ENCODE measurements at places on chromosomes 12 and 14.

GRCh38 chr12:95118138-95118787, 44.8 kb upstream of the NR2C1 start:
- no peak for DNase-seq

DNA sequence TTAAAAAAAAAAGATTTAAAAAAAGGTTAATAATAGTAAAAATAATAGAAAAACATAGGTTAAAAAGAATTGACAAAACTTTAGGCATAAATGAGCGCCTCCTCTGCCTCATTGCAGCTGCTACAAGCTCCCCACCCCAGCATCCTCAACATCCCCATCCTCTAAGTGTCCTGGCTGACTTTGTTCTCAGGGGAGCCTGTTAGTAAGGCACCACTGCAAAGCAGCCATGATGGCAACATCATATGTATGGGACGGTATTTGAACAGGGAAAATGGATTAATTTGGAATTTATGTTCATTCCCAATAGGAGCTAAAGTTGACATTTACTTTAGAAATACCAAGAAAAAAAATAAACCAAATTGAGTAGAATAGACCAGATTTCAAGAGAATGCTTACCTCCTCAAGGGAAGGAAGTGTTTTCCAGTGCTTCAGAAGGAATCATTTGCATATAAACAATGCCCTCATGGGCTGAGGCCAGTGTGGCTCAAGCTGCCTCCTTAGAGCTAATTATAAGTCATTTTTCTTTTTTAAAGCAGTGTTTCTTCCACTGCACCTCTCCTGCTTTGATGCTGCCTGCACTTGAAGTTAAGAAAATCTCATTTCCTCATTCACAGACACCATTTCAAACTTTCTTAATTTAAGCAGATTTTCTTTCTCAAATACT, 59.6 kb downstream of the DACT1 start:
- no peak for DNase-seq

- DNase-seq: no peak
Measured at GRCh38 chr12:50529345-50529744, 24.6 kb downstream of the DIP2B start.

- DNase-seq: no peak
Measured at GRCh38 chr14:34169561-34169960, 218.7 kb upstream of the EGLN3 start.

- DNase-seq: no peak
Measured at GRCh38 chr14:105447651-105448640, 26.7 kb upstream of the CRIP2 start.

- DNase-seq: no peak
Measured at GRCh38 chr12:51749206-51749985, 99.1 kb downstream of the FIGNL2 start.

- no peak for DNase-seq
Measured at GRCh38 chr12:28424965-28425364, 234.7 kb downstream of the CCDC91 start.

DNA sequence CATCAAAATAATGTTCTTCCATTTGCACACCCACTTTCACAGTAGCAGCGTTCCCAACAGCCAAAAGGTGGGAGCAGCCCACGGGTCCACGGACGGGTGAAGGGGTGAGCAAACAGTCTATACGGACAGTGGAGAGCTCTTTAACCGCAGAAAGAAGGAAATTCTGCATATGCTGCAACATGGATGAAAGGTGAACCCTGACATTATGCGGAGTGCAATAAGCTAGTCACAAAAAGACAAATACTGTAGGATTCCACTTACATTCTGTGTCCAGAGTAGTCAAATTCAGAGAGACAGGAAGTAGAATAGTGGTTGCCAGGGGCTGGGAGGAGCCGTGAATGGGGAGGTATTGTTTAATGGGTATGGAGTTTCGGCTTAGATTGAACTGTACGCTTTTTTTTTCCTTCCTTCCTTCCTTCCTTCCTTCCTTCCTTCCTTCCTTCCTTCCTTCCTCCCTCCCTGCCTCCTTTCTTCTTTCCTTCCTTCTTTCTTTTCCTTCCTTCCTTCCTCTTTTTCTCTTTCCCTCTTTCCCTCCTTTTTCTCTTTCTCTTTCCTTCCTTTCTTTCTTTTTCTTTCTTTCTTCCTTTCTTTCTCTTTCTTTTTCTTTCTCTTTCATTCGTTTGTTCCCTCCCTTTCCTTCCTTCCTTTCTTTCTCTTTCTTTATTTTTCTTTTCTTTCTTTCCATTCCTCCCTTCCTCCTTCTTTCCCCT, 15.8 kb upstream of the ANKRD9 start:
- DNase-seq: no peak

DNA sequence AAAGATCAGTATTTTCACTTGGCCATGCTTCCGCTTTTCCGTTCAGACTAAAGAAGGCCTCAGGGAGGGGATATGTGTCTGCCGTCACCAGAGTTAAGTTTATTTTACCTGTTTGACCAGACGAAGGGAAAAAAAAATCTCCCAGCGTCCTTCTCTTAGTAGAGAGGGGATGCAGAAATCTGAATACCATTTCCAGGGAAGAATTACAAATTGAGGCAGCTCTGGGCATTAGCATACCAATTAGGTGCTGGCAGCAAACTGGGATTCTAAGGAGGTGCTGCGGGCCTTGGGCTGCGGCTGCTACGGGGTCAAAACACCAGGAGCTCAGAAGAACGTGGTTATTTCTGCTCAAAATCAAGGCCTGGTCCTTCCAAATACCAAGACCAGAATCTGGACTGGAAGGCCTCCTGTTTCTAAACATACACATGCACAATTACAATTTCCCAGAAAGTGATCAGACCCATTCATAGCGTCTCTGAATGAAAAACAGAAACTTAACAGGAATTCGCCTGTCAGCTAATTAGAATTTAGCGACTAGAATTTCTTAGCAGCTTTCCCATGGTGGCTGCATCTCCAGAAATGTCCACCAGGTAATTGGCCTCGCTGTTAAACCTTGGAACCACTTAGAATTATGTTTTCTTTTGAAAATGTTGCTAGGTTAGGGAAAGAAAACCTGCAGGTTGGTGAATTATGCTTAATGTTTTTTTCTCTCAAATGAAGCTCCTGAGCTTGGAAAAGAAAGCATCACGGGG, 617.0 kb downstream of the VRK1 start:
- no peak for DNase-seq

GRCh38 chr14:73610687-73611086, 1.6 kb upstream of the ACOT6 start:
- DNase-seq: no peak

GRCh38 chr12:95547522-95548055, 3.7 kb downstream of the USP44 start:
- DNase-seq: no peak

DNA sequence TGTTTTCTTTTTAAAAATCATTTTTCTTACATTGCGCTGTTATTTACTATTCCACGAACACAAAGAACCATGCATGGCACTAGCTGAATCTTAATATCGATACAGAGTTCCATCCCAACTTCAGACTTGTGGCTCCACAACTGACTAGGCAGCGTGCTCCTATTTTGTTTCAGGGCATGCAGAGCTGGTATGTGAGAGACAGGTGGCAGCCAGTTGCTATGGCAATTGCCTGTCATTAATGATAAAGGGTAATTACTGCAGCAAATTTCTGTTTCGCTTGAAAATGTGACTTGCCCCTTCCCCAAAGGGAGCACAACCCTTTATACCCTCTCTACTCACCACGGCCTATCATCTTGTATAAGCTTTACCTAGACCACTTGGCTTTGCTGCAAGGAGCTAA, 113.1 kb upstream of the G2E3 start:
- DNase-seq: no peak

DNA sequence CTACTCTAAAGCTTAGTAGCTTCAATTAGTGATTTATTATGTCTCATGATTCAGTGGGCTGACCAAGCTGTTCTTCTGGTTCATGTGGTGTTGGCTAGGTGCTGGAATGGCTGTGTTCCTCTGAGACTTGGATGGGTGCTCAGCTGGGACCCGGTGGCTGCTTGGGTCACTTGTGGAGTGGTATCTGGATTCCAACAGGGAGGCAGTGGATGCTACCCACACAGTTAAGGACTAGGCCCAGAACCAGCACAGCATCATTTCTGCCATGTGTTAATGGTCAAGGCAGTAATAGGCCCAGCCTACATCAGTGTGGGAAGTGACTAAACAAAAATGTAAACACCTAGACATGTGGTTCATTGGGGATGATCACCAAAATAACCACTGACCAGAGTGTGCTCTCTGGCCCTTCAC, 72.2 kb downstream of the FGD4 start:
- no peak for DNase-seq

DNA sequence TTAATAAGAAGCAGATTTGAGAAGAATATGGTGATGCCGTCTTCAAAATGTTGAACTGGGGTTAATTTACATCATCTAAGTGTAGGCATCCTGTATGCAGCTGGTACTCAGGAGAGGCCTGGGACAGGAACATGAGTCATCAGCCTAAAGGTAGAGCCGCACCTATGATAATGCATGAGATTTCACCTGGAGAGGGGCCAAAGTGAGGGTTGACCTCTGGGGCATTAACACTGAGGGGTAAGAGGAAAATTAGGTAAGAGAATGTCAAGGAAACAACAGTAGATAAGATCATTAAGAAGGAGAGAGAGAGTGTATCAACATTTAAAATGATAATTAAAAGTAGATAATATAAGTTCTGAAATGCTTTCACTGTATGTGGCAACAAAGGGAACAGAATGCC, 20.2 kb upstream of the SSTR1 start:
- no peak for DNase-seq

DNA sequence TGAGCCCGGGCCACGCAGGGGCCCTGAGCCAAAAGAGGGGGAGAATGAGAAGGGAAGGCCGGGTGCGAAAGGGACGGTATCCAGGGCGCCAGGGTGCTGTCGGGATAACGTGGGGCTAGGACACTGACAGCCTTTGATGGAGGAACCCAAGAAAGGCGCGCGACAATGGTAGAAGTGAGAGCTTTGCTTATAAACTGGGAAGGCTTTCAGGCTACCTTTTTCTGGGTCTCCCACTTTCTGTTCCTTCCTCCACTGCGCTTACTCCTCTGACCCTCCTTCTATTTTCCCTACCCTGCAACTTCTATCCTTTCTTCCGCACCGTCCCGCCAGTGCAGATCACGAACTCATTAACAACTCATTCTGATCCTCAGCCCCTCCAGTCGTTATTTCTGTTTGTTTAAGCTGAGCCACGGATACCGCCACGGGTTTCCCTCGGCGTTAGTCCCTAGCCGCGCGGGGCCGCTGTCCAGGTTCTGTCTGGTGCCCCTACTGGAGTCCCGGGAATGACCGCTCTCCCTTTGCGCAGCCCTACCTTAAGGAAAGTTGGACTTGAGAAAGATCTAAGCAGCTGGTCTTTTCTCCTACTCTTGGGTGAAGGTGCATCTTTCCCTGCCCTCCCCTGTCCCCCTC, 3.0 kb downstream of the SSTR1 start:
- DNase-seq: no peak

DNA sequence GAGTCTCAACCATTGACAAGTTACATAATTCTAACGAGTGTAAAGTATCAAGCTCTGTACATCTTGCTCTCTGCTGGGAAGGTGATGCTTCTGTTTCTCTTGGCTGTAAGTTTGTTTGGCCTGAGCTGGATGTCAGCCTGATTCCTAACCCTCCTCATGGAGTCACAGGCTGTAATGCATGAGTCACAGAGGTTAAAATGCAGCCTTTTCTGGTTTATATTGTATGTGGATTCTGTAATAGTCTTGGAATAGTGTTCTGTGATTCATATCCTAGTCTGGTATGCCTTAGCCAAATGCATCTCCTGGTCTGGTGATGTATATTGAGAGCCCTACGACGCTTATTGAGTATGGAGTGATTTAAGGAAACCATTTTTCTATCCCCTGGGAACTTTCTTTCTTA, 104.5 kb upstream of the FRMD6 start:
- no peak for DNase-seq

DNA sequence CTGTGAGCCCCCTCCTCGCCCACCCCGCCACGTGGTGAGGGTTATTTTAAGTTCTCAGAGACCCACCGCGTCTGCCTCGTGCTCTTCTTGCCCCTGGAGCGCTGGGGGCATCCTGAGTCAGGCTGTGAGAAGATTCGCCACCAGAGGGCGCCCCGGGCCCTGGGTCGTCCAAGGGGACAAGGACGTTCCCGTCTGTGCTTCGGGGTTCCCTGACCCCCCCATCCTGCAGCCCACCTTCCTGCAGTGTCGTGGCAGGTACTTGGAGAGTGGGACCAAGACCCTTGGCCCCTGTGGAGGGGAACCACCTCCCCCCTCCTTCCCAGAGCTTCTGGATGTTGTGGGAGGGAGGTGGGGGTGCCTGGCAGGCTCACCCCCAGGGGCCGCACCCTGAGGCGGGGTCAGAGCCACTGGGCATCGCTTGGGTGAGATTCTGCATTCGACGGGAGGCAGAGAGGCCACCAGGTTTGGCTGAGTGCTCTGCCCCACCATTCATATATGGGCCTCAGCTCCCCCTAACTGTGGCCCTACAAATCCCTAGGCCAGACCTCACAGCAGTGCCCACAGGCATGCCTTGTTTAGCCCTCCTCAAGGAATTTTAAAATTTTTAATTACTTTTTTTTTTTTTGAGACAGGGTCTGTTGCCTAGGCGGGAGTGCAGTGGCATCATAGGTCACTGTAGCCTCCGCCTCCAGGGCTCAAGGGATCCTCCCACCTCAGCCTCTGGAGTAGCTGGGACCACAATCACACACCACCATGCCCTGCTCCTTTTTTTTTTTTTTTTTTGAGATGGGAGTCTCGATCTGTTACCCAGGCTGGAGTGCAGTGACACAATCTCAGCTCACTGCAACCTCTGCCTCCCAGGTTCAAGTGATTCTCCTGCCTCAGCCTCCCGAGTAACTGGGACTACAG, 17.0 kb downstream of the RHOF start:
- DNase-seq: no peak

GRCh38 chr14:76918256-76918781, 92.1 kb downstream of the LRRC74A start:
- peak; percentile 57 for DNase-seq

DNA sequence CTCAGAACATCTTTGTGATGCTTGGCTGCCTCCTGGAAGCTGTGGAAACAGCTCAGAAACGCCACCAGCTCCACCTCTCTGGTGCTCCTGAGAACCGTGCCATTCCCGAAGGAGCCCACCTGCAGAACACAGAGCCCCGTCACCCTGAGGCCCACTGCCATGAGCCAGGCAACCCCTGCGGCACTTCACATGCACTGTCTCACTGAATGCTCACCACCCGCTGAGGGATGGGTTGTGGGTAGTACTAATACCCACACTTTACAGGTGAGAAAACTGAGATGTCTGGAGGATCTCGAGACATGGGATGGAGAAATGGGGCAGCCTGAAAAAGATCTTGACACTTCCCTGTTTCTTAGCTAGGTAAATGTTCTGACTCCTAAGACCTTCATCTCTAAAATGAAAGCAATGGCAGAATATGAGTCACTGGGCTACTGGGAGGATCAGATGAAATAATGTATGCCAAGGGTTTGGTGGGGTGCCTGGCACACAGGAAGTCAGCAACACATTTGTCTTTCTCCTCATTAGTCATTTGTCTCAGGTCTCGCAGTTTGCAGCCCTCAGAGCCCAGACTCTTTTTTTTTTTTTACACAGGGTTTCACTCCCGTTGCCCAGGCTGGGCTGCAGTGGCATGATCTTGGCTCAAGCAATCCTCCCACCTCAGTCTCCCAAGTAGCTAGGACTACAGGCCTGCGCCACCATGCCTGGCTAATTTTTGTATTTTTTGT, 5.3 kb downstream of the OASL start:
- no peak for DNase-seq

All from SHP77 treated with DMSO at 0.1 percent for 48 hours (cell line).